ENCODE measurements at places on chromosomes 16 and 17.
A peak's percentile ranks its signal among the peaks of the same experiment; 100 is the strongest.

DNA sequence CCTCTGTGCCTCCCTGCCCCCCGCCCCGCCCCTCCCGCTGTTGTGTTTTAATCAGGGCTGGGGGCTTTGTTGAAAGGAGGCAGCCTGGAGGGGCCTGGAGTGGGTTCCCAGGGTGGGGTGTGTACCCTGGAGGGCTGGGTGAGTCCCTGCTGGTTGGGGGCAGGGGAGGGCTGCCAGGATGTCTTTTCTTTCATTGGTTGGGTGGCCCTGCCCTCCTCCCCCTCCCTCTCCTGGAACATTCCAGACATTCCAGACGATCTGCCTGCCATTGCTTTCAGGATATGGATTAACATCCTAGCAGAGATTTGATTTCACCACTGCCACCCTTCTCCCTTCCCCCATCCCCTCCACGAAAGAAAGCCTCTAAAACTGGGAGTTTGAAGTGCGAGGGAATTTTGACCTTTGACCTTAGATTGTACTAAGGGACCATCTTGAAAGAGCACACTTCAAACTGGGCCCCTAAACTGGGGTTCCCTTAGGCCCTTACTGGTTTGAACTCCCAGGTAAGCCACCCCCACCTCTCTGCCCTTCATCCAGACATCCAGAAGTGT, 25.3 kb downstream of the IGF2BP1 start:
- no peak for DNase-seq

DNA sequence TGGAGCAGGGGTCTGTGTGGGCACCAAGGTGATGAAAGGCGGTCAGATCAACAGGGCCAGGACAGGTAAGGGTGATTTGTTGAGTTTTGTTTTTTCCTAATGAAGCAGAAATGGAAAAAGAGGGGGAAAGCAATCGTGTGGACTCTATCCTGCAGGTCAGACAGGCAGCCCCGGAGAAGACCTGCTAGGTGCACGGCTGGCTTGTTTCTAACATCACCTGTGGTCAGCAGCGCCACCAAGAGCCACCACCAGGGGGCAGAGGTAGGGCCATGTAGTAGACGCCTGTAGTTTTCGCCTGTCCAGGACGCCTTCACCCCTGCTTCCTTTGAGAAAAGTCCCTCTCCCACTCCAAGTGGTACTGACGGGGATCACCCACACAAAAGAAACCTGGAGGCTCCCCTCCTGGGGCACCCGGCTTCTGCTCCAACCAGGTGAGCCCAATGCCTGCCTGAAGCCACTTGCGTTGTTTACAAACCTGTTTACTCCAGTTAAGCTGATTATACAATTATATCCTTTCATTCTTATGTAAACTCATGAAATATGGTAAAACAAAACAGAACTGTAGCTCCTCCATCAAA, 54.2 kb upstream of the SEC14L1 start:
- DNase-seq = peak; percentile 81

DNA sequence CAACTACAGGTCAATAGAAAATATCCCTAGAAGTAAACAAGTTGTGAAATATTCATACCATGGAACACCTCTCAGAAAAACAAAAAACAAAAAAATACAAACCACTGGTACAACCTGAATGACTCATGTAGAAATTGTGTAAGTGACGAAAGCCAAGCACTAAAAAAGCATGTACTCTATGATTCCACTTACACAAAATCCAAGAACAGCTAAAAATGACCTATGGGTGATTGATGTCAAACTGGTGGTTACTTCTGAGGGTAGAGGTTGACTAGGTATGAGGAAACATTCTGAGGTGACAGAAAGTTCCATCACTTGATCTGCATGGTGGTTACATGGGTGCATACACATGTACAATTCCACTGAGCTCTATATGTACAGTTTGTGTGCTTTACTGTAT, 31.1 kb downstream of the DHRS7C start:
- DNase-seq = no peak

DNA sequence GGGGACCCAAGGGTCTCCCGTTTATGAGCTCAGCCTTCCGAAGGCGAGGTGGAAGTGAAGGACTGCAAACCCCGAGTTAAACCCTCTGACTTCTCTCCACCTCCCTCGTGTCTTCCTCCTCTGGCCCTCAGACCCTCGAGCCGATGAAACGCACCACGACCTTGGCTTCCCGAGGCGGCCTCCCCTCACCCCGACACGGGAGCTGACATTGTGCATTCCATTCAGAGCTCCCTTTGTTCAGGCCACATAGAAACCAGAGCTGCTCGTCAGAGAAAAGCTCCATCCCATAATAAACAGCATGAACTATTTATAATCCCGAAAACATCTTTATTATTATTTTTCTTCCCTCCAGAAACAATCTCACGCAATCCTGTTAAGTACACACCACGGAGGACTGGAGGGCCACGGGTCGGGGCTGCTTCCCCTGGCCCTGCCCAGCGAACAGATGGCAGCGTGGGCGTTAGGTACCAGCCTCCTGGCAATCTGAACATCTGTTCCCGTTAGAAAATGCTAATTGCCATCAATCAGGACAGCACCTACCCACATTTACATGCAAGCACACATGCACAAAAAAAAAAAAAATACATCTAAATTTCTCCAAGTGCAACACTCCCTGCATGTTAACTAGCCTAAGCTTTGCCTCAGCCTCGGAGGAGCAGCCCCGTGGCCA, 145.7 kb downstream of the RBFOX3 start:
- DNase-seq = peak; percentile 53

- DNase-seq = no peak
Measured at GRCh38 chr17:68351395-68351794, 60.1 kb downstream of the ARSG start.

DNA sequence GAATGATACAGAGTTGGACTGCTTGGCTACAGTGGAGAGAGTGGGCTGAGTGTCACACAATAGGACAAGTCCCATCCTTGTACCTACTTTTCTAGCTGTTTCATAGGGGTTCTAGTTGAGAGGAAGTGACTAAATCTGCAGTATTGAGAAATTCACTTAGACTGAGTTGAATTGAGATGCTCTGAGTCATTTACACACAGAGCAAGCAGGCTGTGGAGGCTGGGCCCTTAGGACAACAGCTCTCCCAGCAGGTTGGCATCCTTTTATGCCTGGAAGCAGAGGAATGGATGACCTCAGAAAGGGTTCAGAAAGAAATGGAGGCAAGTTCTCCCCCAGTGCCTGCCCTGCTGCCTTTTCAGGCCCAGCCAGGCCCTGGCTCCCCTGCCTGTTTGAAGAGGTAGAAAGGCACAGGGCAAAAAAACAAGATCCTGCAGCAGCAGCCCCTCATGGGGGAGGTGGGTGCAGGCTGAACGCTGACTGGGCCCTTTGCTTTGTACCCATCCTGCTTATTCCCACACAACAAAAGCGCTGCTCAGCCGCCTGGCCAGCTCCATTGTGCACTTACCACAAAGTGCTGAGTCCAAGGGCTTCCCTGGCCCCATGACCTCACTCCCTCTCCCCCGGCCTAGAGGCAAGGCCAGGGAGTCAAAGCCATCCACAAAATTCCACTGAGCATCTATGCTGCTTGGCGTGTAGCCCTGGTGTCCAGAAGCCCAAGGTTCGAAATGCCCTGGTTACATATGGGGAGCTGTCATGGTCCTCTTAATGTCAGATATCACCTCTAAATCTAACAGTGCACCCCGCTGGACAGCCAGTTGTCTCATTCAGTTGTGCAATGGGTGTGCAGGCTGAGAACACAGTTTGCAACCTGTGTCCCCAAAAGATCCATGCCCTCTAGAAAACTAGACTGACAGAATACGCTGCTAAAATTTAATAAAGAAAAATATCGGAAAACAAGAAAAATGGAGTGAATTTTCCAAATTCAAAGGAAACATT, 5.4 kb upstream of the CRYBA1 start:
- DNase-seq = peak; percentile 73

- DNase-seq = no peak
Measured at GRCh38 chr17:14299280-14300141, 1.4 kb upstream of the HS3ST3B1 start.

- no peak for DNase-seq
Measured at GRCh38 chr16:84547546-84548061, 43.1 kb upstream of the MEAK7 start.

- peak; percentile 67 for DNase-seq
Measured at GRCh38 chr17:71237903-71238538, 882.8 kb upstream of the SOX9 start.

GRCh38 chr16:8619671-8620370, 1.7 kb upstream of the METTL22 start:
- no peak for DNase-seq

DNA sequence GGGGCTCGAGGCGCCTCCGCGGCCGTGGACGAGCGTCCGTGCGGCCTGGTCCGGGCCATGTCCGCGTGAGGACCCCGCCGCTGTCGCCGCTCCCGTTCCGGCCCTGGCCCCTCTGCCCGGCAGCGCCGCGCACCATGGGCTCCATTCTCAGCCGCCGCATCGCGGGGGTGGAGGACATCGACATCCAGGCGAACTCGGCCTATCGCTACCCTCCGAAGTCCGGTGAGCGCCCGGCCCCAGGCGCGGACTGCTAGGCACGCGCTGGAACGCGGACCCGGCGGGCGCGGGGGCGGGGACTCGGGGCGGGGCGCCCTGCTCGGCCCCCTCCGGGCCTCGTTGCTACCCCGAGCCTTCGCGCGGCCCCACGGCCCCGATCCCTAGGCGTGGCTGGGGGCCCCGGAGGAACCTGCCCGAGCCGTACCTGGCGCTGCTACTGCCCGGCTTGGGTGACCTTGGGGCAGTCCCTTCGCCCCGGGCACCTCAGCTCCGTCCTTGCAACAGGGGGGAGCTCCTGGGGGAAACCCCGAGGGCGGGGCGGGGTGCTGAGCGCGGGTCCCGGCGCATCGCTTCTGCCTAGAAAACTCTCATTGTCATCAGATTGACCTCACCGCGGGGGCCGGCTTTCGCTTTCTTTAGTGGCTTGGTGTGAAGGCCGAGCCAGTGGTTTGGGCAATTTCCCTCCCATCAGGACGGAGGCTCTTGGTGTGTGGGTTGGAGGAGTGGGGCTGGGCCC, 367 bp downstream of the MGRN1 start:
- no peak for DNase-seq

DNA sequence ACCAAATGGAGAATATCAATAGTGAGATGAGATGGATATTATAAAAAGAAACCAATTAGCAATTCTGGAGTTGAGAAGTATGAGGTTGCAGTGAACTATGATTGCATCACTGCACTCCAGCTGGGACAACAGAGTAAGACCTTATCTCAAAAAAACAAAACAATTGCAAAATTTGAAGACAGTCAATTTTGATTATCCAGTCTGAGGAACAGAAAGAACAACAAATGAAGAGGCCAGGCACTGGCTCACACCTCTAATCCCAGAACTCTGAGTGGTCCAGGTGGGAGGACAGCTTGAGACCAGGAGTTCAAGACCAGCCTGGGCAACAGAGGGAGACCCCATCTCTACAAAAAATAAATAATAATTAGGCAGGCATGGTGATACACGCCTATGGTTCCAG, 35.0 kb downstream of the USP32 start:
- no peak for DNase-seq

GRCh38 chr16:77677129-77677528, 45.2 kb upstream of the NUDT7 start:
- no peak for DNase-seq

DNA sequence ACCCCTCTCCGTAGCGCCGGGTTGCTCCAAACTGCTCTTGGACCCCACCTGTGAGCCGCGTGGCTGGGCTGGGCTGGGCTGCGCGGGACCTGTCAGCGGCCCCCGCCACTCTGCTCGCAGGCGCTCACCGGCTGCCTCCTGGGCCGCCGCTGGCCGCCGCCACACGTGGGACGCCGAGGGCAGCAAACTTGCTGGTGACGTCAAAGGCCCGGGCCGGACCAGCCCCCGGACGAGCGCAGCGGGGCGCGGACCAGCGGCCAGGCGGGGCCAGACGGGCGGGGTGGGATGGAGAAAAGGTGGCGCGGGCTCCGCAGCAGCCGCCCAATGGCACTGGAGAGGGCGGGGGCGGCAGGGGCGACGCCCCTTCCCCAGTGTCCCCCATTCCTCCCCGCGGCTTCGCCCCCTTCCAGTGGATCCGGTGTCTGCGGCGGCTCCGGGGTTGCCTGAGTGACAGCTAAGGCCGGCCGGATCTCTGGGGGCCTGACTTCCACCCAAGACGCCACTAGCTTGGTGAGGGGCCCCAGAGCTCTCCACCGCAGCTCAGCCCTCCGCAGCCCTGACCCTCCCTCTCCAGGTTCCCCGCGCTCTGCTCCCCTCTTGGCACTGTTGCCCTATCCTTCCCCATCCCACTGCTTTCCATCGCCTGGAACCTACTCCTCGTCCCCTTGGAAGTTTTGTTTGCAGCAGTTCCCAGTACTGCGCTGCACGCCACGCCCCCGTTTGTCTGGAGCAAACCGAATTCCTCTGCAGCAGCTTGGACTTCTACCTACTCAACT, at the start of gene HS3ST3A1:
TSS of gene HS3ST3A1 (minus strand) at position 154 of the 776 bp plus-strand sequence. CDS start 800 bp downstream, outside the sequence.
- no peak for DNase-seq

DNA sequence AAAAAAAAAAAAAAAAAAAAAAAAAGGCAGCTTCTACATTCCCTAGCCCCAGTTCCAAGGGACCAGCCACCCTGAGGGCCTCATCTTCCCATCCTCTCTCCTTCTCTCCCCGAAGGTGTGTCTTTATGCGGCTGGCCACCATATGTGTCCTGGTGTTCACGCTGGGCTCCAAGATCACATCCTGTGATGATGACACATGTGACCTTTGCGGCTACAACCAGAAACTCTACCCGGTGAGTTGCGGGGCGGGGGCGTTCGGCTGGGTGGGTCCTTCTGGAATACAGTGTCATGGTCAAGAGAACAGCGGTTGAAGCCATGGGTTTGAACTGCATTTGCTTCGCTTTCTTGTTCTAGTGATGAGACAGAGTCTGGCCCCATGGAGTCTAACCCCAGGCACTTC, 22.6 kb upstream of the COQ7 start:
- no peak for DNase-seq

GRCh38 chr16:57513371-57514102, 22.8 kb downstream of the CCDC102A start:
- no peak for DNase-seq

- DNase-seq = no peak
Measured at GRCh38 chr17:2289878-2290478, 13.6 kb downstream of the SMG6 start.

GRCh38 chr17:78557598-78558039, 19.6 kb downstream of the DNAH17 start:
- no peak for DNase-seq

- peak; percentile 54 for DNase-seq
Measured at GRCh38 chr16:89860747-89861304, 12.6 kb upstream of the TCF25 start.

DNA sequence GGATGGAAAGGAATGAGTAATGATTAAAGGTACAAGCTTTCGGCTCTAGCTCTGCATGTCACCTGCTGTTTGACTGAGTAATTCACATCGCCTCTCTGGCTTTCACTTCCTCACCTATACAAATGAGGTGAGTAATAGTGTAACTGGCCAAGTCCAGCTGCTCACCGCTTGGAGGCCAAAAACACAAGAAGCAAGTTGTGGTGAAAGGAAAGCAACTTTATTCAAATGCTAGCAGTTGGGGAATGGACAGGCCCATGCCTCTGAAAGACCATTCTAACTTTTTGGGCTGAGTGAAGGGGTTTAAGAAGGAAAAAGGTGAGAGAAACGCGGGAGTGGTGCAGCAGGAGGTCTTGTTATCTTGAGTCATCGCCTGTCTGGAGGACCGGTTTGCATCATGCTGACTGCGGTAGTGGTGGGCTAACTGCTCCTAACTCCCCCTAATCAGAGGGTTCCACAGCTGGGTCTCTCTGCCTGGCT, 45.7 kb upstream of the CSNK2A2 start:
- DNase-seq = no peak

Measured in Ammon's horn (tissue), 1 donor.